Activated T-helper 2 cell treated with anti-CD3 and anti-CD28 coated beads, Interferon-gamma antibody, Interleukin-2, Interleukin-4, amounts not matched to agents 10 μg/mL and 5 μg/mL and 100 μg/mL, durations not matched to agents 14 hours and 24 hours and 36 hours (primary cell): ENCODE measurements at places on chromosomes 4 and X. TPM values are rescaled to one million over a fixed set of nuclear protein-coding genes. Genes with fewer than 3 reads are reported as not detected.
A peak's percentile ranks its signal among the peaks of the same experiment; 100 is the strongest.

GRCh38 chr4:2083116-2083825, 24.1 kb downstream of the NAT8L start:
- DNase-seq: no peak

- no peak for DNase-seq
Observed at GRCh38 chrX:69045616-69046345, 119.5 kb downstream of the PJA1 start.

DNA sequence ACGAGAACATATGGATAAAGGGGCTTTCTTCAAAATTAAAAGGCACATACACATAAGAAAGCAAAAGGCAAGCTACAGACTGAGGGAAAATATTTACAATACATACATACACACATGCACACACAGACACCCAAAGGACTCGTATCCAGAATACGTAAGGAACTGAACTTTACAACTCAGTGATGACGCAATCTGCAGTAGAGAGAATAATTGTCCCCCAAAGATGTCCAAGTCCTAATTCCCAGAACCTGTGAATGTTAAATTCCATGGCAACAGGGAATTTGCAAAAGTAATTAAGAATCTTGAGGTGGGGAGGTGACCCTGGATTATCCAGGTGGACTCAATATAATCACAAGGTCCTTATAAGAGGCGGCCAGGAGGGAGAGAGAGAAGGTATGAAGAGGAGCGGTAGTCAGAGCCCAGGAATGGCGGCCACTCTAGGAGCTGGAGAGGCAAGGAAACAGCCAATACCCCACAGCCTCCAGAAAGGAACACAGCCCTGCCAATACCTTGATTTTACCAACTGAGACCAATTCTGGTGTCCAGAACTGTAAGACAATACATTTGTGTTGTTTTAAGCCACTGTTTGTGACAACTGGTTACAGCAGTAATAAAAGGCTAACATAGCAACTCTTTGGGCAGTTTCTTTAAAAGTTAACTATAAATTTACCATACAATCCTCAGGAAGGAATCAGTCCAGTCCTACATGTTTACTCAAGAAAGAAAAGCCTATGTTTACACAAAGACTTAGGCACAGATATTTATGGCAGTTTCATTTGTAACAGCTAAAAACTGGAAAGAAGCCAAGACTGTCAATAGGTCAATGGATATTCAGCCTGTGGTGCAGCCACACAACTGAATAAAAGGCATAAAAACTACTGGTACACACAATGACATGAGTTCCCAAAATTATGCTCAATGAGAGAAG, 27.3 kb upstream of the STS start:
- no peak for DNase-seq

DNA sequence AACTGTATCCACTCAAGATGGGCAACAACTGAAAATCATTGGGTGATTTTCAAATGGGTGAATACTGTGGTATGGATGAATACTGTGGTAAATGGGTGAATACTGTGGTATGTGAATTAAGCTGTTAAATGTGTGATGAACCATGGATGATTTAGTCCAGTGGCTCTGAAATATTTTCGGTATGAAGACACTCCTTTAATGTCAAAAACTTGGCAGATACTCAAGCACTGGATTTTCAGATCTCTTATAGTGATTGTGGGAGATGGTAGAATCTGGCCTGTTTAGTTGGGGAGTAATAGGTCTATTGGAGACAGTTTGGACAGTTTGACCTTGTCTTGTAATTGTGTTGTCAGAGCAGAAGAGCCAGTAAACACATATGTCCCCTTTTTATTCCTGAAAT, 45.7 kb downstream of the SSX7 start:
- no peak for DNase-seq

DNA sequence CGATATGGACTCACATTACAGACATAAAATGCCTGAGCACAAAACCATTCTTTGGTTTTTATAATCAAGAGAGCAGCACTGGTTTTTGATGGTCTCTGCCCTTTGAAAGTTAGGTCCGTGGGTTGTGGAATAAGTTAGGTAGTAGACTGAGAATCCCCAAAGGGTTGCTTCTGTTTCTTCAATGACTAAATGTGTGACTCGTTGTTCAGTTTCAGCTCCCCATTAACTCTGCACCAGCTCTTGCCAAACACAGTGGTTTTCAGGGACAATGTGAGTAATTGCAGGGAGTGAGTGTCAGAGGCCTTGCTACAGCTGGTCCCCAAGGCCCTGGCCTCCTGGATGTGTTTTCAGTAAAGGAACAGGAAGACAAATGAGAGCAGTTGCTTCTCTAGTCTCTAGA, 24.8 kb downstream of the SMIM20 start:
- peak; percentile 21 for DNase-seq

- no peak for DNase-seq
Observed at GRCh38 chr4:184805462-184806228, 20.1 kb downstream of the ACSL1 start.

DNA sequence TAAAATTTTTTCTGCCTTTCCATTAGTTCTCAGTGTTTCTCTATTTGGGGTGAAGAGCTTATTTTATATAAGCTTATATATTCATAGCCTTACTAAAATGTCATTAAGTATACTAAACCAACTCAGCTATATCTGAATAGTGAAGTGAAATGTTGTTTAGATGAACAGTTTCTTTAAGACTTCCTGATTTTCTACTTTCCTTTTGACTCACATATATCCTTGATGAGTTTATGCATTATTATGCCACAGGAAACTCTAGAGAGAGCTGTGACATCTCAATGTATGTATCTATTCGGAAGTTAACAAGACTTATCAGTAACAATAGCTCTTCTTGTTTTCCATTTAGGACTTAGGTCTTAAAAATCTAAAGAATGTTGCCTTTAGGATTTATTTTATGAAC, 1491.8 kb upstream of the IGFBP7 start:
- DNase-seq: no peak

- DNase-seq: no peak
Observed at GRCh38 chrX:20315140-20315539, 48.4 kb upstream of the RPS6KA3 start.

GRCh38 chr4:654503-654845, 19.6 kb downstream of the ATP5ME start:
- no peak for DNase-seq

DNA sequence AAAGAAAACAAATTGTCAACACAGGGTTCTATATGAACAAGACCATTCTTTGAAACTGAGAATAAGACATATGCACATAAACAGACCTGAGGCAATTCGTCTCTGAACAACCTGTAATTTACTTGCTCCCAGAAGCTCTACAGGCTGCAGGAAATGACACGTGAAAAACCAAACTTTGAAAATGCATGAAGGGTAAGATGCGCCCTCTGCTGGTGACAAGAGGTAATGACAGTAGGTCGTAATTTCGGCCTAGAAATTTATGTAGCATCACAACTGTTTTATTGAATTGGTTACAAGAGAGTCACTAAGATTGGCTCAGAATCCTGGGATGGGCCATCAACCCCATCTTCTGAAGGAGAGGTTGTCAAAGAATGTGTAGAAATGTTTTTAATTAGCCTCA, 276.5 kb downstream of the PPP4R3C start:
- DNase-seq: no peak

DNA sequence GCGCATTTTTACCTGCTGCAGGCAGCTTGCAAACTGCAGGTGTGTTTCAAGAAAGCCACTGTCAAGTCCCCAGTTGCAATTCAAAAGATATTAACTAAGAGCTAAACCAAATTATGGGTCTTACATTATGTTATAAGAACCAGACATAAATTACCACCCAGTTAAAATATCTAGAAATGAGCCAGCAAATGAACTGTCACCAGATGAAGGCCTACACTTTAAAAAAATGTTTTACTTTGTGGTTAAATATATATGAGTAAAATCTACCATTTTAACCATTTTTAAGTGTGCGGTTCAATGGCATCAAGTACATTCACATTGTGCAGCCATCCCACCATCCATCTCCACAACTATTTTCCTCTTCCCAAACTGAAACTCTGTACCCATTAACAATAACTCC, 32.0 kb upstream of the TMEM131L start:
- DNase-seq: no peak

DNA sequence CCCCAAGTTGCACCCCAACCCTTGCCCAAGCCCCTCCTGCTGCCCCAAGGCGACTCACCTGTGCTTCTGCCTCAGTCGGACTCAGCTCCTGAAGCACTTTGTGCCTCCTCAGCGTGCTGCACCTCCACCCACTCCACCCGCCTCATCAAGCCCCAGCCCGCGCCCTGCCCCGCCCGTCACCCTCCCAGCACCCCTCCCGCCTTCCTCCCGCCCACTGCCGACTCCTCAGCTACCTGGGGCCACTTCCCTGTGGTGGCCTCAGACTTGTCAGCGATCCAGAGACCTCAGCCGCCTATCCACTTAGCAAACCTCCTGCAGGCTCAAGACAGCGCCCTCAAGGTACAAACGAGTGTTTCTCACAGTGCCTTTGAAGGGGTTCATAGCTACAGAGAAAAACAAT, 19.6 kb upstream of the IQCM start:
- DNase-seq: no peak

GRCh38 chrX:116628464-116628863, 165.7 kb upstream of the CT83 start:
- DNase-seq: no peak

- no peak for DNase-seq
Observed at GRCh38 chr4:175419236-175419718, 392.8 kb downstream of the GPM6A start.

Gene SHISA3
- total RNA-seq: 0.80 and 1.2 TPM in 2 replicates

Gene DLG3
- 40.7 and 40.9 TPM in 2 replicates for total RNA-seq

Gene GK2
- not detected in 2 replicates for total RNA-seq

Gene MTMR8
- 4.3 and 4.4 TPM in 2 replicates for total RNA-seq

Gene GYG2
- not detected in 2 replicates for total RNA-seq

Gene MAGIX
- total RNA-seq: 1.6 and 2.1 TPM in 2 replicates
